ENCODE measurements at places on chromosomes 12 and 14. TPM values are rescaled to one million over a fixed set of nuclear protein-coding genes. Genes with fewer than 3 reads are reported as not detected.

Gene FAM181A
- total RNA-seq, result not detected

- DNase-seq, result no peak
Observed at GRCh38 chr12:6696690-6697583, 3.7 kb downstream of the PIANP start.

Gene SLC17A8
- not detected for total RNA-seq

Gene LRTM2
- not detected for total RNA-seq

DNA sequence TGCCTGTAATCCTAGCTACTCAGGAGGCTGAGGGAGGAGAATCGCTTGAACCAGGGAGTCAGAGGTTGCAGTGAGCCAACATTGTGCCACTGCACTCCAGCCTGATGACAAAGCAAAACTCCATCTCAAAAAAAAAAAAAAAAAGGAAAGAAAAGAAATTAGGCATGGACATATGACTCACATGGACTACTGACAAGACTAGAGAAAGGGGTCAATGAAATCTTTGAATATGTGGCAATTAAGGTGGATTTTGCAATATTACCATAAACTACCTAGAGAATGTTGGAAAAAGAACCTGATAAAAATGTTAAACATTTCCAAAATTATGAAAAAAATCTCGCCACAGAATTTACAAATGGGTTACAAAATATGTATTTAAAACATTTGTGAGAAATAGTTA lies 873.6 kb downstream of the C12orf50 start:
- DNase-seq, result peak; percentile 82

DNA sequence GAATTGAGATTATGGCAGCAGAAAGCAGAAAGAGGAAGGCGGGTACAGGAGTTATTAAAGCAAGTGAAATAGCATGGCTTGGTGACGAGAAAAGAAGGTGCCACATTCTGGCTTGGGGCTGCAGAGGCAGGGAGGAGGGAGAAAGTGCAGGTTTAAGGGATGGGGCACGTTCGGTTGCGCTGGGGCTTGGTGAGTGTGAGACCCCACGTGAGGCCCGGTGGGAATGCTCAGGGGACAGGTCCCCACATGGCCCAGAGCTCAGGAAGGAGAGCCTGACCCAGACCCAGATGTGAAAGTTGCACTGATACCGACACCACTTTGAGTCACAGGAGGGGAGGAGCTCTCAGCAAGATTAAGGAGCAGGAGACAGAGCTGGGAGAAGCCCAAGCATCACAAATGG lies 187.1 kb downstream of the PIWIL1 start:
- DNase-seq, result no peak

DNA sequence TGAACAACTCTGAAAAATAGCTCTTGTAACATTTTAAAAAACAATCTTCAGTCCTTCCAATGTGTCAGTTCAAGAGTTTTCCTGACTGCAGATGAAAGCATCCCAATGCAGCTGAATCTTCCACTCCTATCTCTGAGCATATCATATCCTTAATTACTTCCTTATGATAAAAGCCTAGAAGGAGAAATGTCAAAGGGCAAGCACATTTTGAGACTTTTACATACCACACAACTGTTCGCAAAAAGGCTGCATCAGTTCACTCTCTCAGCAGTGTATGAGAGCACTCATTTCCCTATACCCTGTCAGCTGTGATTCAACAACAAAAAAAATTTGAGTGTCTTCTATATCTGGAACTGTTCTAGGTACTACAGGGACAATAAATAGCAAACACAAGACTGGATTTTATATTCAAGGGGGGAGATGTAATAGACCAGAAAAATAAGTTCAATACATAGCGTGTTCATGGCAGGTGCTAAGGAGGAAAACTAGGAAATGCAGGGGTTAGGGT lies 66.1 kb downstream of the ACADS start:
- no peak for DNase-seq

Gene EVL
- 52.5 TPM for total RNA-seq

Gene FGF23
- total RNA-seq, result not detected

DNA sequence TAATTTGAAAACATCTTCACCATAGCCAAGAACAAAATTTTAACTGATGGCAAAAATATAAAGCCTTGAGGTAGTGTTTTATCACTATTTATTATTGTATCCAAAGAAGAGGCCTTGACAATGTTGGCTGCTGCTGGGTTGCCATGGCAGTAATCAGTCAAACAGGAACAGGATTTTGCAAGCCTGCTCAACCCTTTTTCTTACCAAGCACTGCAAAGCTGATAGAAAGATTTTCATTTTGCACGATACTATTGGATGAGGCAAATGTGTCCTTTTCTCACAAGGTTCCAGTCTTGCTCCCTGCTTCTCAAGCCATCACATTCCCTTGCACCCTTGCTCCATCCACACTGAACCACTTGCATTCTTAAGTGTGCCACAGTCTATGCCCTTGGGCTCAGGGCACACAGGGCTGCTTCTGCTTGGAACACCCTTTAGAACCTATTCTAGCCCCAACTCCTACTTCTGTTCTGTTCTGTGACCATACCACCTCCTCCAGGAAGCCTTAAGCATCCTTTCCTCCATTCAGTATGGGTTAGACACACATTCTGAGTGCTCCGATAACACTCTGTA lies 76.5 kb upstream of the AMIGO2 start:
- peak; percentile 5 for DNase-seq

Gene AMIGO2
- total RNA-seq, result 32.6 TPM

Gene C14orf180
- not detected for total RNA-seq

GRCh38 chr14:85041618-85042017 lies 488.3 kb upstream of the FLRT2 start:
- no peak for DNase-seq

DNA sequence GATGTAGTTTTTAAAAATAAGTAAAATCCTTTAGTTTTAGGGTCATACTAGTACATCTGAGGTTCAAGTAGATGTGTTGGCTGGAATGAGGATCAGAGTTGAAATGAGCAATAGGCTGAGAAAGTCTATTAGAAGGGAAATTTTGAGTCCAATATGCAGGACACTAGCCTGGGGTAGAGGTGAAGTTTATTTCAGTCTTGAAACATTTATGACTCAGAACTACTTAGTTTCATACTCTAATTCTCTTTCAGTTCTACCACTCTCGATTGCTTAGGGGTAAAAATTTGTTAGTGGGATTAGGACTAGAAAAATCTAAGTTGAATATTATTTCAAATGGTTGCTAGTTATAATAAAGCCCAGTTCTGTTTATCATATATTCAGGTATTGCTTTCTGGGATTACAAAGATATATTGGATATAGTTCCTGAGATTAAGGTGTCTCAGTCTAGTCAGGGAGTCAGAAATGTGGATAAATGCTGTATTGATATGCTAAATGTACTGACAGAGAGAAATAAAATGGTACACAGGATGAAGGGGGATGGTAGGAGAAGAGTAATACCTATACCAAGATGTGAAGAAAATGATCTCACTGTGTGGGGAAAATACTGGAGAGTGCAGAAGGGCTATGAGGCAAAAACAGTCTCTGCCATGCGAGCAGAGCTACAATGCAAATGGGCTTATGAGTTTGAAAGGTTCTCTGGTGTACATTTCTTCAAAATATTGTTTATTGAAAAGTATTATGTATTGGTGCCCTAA lies 395.8 kb upstream of the FBXO33 start:
- no peak for DNase-seq

DNA sequence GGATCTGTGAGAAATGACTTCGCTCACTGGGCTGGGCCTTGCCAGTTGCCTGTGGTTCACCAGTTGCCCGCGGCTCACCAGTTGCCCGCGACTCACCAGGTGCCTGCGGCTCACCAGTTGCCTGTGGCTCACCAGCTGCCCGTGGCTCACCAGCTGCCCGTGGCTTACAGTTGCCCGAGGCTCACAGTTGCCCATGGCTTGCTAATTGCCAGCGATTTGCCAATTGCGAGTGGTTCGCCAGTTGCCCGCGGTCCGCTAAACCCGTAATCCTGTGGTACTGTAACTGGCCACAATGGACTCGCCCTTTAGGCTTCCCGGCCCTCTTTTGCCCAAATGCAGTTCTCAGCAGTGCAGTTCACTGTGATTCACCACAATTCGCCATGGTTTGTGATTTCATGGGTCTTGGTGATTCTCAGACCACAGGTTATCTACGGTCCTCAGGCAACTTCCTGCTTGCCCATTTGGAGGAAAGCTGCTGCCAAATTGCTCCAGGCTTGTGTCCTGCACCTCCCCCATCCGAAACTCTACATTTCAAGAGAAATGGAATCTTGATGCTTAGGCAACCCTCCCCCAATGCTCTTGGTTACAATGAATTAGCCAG lies 15.0 kb upstream of the MEG3 start:
- DNase-seq, result peak; percentile 36

- peak; percentile 3 for DNase-seq
Observed at GRCh38 chr12:83389237-83389996, 702.7 kb downstream of the TMTC2 start.

Gene ABCC9
- 0.12 TPM for total RNA-seq

Gene ESPL1
- total RNA-seq, result 12.1 TPM

DNA sequence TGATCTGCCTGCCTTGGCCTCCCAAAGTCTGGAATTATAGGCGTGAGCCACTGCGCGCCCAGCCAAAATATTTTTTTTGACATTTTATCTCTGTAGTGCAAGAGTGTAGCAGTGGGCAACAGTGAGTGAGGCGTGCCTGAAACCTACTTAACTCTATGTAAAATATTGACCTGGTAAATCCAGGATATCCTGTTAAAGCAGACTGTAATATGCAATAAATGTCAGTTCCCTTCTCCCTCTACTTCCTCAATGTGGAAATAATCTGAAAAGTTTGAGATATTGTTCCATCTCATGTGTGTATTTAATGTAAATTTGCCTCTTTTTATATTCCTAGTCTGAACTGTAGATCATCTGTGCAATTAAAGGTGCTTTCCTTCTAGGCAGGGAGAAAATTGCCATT lies 9.5 kb upstream of the CDK17 start:
- no peak for DNase-seq

DNA sequence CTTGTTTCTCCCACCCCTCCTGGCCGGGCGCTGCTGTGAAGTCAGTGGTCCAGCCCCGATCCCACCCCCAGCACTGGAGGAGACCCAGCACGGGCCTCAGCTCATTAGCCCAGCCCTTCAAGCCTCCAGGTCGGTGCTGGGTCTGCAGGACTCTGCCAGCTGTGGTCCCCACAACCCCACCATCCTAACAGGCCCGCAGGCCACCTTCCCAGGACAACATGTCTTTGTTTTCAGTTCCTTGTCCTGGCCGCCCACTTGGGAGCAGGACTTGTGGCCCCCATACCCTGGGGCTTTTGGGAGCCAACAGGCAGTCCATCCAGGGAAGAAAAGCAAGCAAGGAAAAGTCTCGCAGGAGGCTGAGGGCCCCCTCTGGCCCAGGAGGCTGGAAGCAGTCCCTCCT lies 60.0 kb downstream of the HRK start:
- no peak for DNase-seq

Gene STAC3
- total RNA-seq, result 2.8 TPM

- no peak for DNase-seq
Observed at GRCh38 chr12:113449299-113449698, 22.4 kb downstream of the LHX5 start.

DNA sequence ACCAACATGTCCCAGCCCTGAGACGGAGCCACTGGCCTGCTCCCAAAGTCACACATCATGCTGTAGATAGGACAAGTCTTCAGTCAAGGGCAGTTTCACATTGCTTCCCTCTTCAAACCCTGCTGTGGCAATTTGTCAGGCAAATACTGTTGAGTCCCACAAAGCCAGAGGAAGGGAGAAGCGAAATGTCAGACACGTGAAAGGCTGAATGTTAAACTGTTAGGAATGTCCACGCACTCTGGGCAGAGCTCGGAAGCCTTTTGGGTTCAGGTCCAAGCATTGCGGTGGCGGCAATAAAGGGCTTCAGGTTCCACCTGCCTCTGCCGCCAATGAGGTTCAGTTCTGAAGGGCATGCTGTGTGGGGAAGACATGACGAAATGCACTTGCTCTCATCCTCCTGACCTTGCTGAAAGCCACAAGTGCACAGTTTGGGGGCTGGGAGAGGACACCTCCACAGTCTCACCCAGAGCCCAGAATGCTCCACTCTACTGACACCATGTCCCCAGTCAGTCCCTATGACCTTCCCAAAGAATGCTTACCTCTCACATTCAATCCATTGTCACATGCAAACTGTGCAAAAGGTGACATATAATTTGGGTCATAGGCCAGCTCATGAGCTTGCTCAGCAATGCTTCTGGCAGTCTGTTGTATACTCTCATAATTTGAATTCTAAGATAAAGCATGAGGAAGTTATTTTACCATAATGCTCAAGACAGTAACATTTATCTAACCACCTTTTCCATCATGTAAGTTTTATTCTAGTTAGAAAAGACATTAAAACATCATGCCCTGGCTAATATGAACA lies 35.7 kb downstream of the RAD9B start:
- peak; percentile 97 for DNase-seq

Gene FOXG1
- not detected for total RNA-seq

Gene CSAD
- 22.7 TPM for total RNA-seq

DNA sequence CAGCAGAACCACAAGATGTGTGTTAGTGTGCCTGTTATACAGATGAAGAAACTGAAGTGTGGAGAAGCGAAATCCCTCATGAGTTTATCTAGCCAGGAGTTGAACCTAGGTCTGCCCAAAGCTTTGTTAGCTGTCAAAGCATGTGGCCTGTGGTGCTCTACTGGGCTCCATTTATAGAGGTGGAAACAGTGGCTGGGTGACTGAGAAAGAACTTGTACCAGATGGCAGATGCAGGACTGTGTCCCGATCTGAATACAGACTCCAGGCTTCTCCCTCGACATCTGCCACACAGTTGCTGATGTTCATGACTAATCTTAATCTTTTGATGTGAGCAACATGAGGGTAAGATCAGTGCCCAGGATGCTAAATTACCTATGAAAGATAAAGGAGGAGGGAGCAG lies 89.1 kb downstream of the C12orf75 start:
- no peak for DNase-seq

Gene GCH1
- total RNA-seq, result 8.6 TPM

GRCh38 chr14:106269451-106270204 lies 743.2 kb downstream of the TMEM121 start:
- no peak for DNase-seq

Gene ZDHHC22
- total RNA-seq, result not detected

DNA sequence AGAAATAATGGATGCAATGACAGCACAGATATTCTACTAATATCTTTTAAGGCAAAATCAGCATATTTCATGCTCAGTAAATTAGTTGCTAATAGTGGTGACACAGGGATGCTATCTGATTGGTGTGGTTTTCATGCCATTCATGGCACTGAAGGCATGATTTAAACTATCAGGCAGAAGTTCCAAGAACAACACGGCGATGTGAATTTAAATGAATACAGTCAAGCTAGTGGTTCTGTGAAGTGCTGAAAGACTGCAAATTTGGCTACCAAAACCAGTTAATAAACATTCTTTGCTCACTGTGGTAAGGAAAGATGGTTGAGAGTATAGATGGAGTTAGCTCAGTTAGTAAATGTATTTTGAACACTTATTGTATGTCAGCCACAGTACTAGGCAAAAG lies 272.0 kb upstream of the DIO2 start:
- DNase-seq, result no peak

Gene EFS
- total RNA-seq, result not detected

All from MCF 10A (cell line).